Esophagus squamous epithelium (tissue), 5 donors: ENCODE measurements at places on chromosomes 12 and 14. TPM values are rescaled to one million over a fixed set of nuclear protein-coding genes. Genes with fewer than 3 reads are reported as not detected.
A peak's percentile ranks its signal among the peaks of the same experiment; 100 is the strongest.

Gene SERPINA12
- not detected for total RNA-seq

Gene MYH7
- total RNA-seq, result not detected

- H3K27me3 ChIP-seq, result no peaks in the 10 kb centered on the region
- no peak overlapping the region for H3K27ac ChIP-seq
- no peak overlapping the region for H3K4me3 ChIP-seq
- peaks cover 35% of the 10 kb centered on the region for H3K4me1 ChIP-seq
- no peaks in the 10 kb centered on the region for H3K36me3 ChIP-seq
These were observed 5.9 kb upstream of the PKP2 start for GRCh38 chr12:32902287-32902997.

DNA sequence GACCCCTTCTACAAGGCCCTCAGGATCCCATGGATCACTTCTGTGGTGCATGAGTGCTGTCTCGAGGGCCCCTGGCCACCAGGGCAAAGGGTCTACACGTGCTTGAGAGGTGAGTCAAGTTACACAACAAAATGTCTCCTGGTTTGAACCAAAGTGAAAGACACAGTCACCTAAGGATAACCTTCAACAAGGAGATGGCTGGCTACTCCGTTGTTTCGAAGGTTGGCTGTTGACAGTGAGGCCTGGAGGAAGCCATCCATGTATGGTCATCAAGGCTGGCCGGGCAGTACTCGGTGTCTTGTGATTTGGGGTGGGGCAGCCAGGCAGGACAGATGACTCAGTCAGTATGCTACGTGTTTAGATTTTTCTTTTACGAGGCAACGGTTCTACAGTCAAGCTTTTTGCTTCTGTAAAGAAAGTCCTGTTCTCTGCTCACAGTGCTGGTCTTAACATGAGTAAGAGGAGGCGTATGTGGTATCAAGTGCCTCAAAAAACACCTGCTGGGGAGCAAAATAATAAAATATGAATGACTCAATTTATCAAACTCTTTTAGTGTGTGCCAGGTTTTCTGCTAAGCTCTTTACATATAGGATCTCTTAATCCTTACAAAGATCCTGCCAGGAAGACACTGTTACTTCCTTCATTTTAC lies 18.0 kb upstream of the NT5DC3 start:
- no peaks in the 10 kb centered on the region for H3K27me3 ChIP-seq
- peaks cover 3% of the 10 kb centered on the region for H3K4me1 ChIP-seq
- no peak overlapping the region for H3K4me3 ChIP-seq
- no peaks in the 10 kb centered on the region for H3K36me3 ChIP-seq

DNA sequence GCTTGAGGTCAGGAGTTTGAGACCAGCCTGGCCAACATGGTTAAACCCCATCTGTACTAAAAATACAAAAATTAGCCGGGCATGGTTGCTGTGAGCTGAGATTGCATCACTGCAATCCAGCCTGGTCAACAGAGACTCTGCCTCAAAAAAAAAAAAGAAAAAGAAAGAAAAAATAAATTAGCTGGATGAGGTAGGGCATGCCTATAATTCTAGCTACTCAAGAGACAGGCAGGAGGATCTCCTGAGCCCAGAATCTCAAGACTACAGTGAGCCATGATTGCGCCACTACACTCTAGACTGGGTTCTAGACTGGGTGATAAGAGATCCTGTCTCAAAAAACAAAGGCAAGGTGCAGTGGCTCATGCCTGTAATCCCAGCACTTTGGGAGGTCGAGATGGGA lies 16.9 kb downstream of the PPP4R3A start:
- H3K27me3 ChIP-seq, result no peaks in the 10 kb centered on the region
- H3K36me3 ChIP-seq, result no peaks in the 10 kb centered on the region
- no peak overlapping the region for H3K27ac ChIP-seq

Gene SLCO1B1
- total RNA-seq, result not detected

DNA sequence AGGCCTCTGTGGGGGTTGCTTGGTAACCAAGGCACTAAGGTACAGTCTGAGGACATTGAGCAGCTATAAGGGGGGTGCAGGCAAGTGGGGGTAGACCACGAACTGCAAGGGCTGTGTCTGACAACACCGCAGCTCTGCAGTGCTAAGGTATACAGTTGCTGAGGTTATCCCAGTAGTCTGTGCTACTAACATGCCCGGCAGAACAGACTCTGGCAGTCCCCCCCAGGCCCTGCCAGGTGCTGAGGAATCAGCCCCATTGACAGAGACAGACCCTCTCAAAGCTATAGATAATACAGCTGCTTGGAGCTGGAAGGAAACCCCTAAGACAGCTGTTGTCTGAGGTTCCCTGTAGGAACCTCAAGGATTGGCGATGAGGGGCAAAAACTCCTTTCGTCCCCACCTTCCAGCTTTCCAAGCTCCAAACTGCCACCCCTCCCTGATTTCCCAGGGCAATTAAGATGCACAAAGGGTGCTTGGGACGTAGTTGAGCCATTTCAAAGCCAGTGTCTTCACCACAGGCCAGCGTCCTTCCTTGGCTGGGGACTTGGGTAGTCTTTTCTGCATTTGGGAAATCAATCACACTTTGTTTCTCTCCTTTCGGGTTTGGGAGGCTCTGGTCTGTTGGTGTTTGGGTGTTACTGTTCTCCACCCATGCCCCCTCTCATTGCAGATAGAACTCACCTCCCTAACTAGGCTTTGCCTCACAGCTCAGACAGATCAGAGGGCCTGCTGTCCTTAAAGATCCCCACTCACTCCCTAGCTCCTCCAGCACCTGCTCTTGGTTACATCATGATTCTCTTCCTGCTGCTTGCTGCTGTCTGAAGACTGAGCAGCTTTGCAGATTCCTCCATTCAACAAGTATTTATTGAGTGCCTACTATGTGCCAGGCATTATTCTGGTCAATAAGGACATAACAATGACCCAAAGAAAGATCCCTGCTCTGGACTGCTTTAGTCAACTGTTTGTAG lies 2.0 kb upstream of the MYH7 start:
- no peak overlapping the region for H3K27ac ChIP-seq
- no peaks in the 10 kb centered on the region for H3K27me3 ChIP-seq
- no peaks in the 10 kb centered on the region for H3K36me3 ChIP-seq
- no peak overlapping the region for H3K4me3 ChIP-seq

DNA sequence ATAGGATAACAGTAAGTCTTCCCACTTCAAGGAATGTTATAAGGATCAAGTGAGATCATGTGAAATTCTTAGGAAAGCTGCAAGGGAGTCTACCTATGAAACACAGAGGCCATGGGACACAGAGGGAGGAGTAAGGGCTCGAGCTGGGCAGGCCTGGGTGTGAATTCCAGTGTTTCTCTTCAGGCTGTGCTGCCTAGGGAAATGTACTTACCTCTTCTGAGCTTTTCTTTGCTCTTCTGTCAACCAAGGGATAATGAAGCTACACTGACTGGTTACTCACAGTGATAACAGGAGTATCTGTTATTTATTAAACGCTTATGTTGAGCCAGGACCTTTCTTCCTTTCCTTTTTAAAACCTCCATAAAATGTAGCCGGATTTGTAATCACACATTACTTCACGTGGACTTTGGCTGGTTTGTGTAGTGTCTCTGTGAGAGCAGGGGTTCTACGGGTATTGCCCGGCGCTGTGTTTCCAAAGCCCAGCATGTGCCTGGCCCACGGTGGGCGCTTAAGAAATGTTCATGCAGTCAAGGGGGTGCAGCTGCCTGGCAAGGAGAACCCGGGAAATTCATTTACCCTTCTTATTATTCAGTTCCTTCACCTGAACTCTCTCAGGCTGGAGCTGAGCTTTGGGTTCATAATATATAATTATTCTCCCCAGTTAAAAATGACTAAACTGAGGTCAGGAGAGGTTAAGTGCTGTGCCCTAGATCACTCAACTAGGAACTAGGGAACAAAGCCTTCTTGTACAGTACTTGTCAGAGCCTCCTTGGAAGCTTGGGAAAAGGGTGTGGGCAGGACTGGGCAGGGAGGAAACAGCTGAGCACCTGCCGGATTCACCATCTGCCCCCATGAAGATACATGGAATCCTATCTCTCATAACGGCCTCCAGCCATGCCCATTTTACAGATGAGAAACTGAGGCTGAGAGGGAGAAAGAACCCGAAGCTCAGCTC lies 214.2 kb downstream of the CACNA1C start:
- H3K4me1 ChIP-seq, result peaks cover 19% of the 10 kb centered on the region
- H3K36me3 ChIP-seq, result no peaks in the 10 kb centered on the region
- no peak overlapping the region for H3K4me3 ChIP-seq

DNA sequence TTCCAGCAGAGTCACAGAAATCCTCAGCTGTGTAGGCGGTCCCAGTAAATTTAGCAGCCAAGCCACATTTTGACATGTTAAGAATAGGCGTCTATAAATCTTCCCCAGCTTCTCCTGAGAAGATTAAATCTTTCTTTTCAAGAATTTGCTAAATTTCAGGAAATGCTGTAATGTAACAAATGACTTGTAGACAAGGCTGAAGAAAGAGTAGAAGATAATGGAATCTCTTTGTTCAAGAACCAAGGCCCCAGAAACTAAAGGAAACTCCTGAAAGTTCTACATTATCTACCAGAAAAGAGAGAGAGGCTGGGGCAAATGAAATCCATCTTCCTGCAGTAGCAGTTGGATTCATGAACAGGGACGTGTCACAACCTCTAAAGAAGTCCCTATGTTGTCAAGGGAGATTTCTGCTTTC lies 760.3 kb downstream of the NOVA1 start:
- H3K27me3 ChIP-seq, result no peaks in the 10 kb centered on the region
- no peak overlapping the region for H3K27ac ChIP-seq

- no peak overlapping the region for H3K4me3 ChIP-seq
- H3K27ac ChIP-seq, result no peak overlapping the region
- H3K4me1 ChIP-seq, result no peaks in the 10 kb centered on the region
- DNase-seq, result no peak
- no peaks in the 10 kb centered on the region for H3K36me3 ChIP-seq
These were observed 24.6 kb upstream of the APOF start for GRCh38 chr12:56387152-56387736.

Gene CACNA2D4
- 0.79 TPM for total RNA-seq

- H3K27me3 ChIP-seq, result no peaks in the 10 kb centered on the region
- no peak for DNase-seq
- peak overlapping the region; percentile 87 for H3K27ac ChIP-seq
- H3K4me1 ChIP-seq, result peaks cover 9% of the 10 kb centered on the region
- H3K4me3 ChIP-seq, result no peak overlapping the region
These were observed 146.1 kb downstream of the RAD51B start for GRCh38 chr14:67965696-67966095.

Gene TOGARAM1
- 5.8 TPM for total RNA-seq

GRCh38 chr12:114998750-114999128 lies 314.8 kb upstream of the TBX3 start:
- no peaks in the 10 kb centered on the region for H3K27me3 ChIP-seq
- H3K4me1 ChIP-seq, result no peaks in the 10 kb centered on the region
- H3K36me3 ChIP-seq, result no peaks in the 10 kb centered on the region

DNA sequence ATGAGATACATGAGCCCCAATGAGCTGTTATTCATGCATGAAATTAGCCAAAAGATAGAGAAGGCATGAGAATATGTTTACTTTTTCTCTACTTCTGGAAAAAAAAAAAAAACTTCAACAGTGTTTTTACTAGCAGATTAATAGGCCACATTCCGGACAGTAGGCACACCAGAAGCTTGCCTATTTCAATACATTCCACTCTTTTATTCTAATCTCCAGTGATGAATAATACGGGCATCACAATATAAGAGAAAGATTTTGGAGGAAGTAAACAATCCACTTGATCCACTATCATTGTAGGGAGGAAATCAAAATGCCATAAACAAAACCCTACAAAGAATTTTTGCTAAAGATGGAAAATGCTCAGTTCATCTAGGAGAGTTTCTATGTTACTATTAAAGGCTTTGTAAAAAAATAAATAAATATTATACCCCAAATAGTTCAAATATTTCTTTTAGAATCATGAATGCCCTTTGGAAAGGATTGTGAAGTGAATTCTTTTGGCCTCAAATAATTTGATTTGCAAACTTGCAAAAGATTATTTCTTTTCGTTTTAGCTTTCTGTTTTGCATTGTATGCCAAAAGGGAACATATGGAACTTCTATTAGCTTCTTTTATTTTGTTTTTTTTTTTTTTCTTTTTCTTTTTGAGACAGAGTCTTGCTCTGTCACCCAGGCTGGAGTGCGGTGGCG lies 232.6 kb downstream of the EPS8 start:
- no peaks in the 10 kb centered on the region for H3K4me1 ChIP-seq
- H3K27me3 ChIP-seq, result no peaks in the 10 kb centered on the region
- DNase-seq, result no peak
- H3K27ac ChIP-seq, result no peak overlapping the region
- no peaks in the 10 kb centered on the region for H3K36me3 ChIP-seq
- H3K4me3 ChIP-seq, result no peak overlapping the region

DNA sequence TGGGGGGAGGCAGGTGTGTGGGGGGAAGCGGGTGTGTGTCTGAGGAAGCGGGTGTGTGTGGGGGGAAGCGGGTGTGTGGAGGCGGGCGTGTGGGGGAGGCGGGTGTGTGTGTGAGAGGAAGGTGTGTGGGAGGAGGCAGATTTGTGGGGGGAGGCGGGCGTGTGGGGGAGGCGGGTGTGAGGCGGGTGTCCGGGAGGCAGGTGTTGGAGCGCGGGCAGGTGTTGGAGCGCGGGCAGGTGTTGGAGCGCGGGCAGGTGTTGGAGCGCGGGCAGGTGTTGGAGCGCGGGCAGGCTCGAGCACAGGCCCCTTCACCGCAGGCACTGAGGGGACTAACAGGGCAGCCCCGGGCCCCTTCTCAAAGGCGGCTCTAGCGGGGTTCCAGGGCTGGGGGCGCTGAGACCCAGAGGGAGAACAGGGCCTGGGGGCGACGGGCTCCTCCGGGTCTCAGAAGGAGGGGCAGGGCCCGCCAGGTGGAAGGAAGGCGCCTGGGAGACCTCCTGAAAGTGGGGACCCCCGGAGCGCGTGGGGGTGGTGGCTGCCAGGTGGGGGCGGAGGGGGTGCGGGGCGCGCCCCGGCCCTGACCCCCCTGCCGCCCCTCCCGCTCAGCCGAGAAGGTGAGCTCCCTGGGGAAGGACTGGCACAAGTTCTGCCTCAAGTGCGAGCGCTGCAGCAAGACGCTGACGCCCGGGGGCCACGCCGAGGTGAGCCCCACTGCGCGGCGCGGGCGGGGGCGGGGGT lies 3.2 kb downstream of the CRIP2 start:
- no peaks in the 10 kb centered on the region for H3K27me3 ChIP-seq
- peaks cover 96% of the 10 kb centered on the region for H3K4me1 ChIP-seq
- H3K27ac ChIP-seq, result peak overlapping the region; percentile 90
- DNase-seq, result peak; percentile 35

Gene SLC17A8
- not detected for total RNA-seq

Gene GLIPR1L1
- not detected for total RNA-seq

Gene MGAT4C
- total RNA-seq, result not detected

GRCh38 chr14:95561001-95561412 lies 26.2 kb downstream of the GLRX5 start:
- H3K36me3 ChIP-seq, result no peaks in the 10 kb centered on the region
- no peaks in the 10 kb centered on the region for H3K4me1 ChIP-seq
- no peaks in the 10 kb centered on the region for H3K27me3 ChIP-seq

Gene PLCZ1
- not detected for total RNA-seq

- H3K27me3 ChIP-seq, result no peaks in the 10 kb centered on the region
- peaks cover 37% of the 10 kb centered on the region for H3K4me1 ChIP-seq
- H3K27ac ChIP-seq, result peak overlapping the region; percentile 88
- H3K36me3 ChIP-seq, result peaks cover 5% of the 10 kb centered on the region
These were observed 778 bp downstream of the SLC8B1 start for GRCh38 chr12:113333877-113334785.

GRCh38 chr12:38389614-38390013 lies 73.0 kb downstream of the ALG10B start:
- no peaks in the 10 kb centered on the region for H3K36me3 ChIP-seq
- H3K4me1 ChIP-seq, result peaks cover 8% of the 10 kb centered on the region
- H3K27ac ChIP-seq, result no peak overlapping the region
- no peaks in the 10 kb centered on the region for H3K27me3 ChIP-seq
- DNase-seq, result no peak

GRCh38 chr12:75482646-75483045 lies 2.1 kb downstream of the GLIPR1 start:
- H3K36me3 ChIP-seq, result no peaks in the 10 kb centered on the region
- H3K4me3 ChIP-seq, result peak overlapping the region; percentile 42
- no peaks in the 10 kb centered on the region for H3K4me1 ChIP-seq
- peak overlapping the region; percentile 70 for H3K27ac ChIP-seq
